ENCODE measurements at places on chromosomes 6 and 20.
A peak's percentile ranks its signal among the peaks of the same experiment; 100 is the strongest.

DNA sequence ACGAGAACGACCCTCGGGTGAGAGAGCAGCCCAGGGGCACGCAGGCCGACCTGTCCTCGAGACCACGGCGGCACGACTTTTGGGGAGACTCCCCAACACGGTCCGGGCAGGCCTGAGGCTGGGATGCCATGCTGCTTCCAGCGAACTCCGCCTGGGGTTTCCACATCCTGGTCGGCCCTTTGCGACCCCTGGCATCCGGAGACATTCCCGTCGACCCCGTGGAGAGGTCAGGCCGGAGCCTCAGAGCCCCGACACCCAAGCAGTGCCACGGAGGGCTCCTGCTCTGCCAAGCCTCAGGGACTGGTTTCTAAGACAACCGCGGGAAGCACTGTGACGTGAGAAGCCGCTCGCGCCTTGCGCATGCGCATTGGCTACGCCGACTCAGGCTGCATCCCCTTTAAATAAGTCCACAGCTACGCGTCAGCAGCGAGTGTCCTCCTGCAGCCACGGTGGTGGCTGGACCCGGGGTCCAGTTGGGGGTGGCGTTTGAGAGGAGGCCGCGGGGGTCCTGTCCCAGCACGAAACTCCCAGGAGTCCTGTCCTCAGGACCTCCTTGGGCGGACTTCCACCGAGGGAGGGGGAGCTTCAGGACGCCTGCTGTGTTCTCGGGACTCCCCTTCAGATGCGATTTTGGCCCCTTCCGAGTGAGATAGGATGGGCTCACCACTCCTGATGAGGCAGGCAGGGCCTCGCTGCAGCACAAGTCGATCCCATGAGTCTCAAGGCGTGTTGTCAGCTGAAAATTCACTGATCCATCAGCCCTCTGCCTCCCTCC lies 1089.3 kb upstream of the DEFB115 start:
- no peak for DNase-seq

DNA sequence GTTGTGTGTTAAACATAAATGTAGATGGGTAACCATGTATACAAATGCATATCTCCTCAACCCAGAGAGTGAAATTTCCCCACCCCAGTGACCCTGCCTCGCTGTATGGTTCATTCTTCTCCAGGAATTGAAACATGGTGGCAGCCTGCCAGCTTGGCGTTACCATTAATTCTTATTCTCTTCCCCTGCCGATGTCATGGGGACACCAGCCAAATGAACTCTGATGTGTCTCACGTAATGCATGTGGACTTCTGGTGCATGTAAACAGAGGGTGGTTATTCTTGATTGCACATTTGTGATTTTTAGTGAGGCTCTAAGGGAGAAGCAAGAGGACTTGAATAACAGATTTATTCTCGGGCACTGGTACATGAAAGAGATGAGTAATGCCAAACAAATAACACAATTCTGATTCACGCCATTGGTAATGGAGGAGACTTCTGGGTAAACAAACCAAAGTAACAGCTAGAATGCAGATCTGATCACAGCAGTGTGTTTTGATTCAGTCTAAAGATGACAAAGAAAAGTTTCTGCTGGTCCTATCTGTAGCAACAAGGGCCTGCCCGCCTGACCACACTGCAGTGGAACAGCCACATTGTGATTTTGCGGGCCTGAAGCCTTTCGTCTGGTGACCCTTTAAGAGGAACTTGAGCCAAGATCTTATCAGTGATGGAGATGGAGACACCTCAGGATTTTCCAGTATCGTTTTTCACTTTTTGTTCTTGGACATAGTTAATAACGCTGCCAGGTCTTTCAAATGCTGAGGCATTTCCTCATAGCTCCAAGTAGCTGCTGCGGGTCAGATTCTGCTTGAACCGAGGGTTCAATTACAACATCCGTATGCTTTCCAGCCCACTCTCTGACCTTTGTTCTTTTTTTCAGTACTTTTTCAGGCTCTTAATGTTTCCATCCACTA lies 171.8 kb upstream of the AKAP12 start:
- DNase-seq: peak; percentile 35

GRCh38 chr20:49215232-49215631 lies 4.0 kb upstream of the DDX27 start:
- DNase-seq: no peak

- DNase-seq: no peak
Measured at GRCh38 chr6:11427723-11428245, 109.8 kb upstream of the TMEM170B start.

GRCh38 chr6:24327756-24328155 lies 30.1 kb downstream of the DCDC2 start:
- DNase-seq: no peak

GRCh38 chr6:36290668-36291620 lies 21.1 kb downstream of the PNPLA1 start:
- DNase-seq: no peak

DNA sequence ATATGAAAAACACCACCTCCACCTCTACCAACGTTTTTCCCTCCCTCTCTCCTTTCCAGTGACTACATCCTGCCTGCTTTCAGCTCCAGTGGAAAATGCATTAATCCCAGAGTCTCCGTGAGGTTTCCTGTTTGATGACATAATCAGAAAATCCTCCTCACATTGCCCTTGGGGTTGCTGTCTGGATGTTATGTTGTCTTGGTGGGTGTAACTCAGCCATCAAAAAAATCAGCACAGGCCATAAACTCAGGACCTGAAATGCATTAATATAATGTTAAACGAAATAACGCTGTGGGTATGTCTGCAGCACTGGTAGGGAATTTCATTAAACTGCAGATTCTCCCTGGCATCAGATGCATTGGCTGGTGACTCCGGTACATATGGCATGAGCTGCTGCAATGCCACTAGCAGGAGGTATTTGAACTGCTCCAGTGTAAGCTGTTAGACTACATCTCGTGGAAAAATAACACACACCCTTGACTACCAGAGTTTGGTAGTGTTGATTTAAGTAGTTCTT lies 297.8 kb downstream of the PRL start:
- peak; percentile 96 for DNase-seq

DNA sequence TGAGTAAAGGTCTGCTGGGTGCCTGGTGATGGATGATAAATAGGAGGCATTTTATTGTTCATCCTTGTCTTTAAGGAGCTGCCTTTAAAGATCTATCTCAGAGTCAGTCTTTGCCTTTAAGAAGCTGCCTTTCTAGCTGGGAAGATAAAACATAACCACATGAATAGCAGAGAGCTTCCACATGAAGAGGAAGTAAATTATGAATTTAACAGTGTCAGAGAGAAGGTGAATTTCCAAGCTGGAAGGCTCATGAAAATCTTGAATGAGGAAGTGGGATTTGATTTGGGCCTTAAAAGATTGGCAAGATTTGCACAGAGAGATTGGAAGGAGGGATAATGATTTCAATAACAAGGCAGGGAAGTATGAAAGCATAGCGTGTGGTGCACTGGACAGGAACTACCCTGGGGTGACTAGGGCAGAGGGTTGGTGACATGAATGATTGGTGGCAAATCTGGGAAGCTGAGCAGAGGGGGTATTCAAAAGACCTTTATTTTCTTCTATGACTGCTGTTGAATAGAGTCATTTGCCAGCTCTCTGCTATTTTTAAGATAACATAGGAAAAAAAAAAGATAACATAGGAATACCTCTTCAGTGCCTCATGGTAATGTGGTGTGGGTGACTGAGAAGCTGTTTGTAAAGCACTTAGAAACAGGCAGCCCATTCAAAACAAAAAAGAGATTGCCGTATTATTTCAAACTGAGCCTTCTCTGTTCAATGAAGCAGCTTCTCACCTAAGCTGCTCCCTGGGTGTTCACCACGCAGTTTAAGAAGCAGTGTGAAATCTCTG lies 591.6 kb downstream of the PKHD1 start:
- no peak for DNase-seq

Data from NCI-H446 treated with DMSO at 0.1 percent for 48 hours (cell line).